ENCODE measurements at places on chromosomes 16 and 17. TPM values are rescaled to one million over a fixed set of nuclear protein-coding genes. Genes with fewer than 3 reads are reported as not detected.

Gene TNFSF12
- 4.7 TPM for total RNA-seq

Gene RNF222
- not detected for total RNA-seq

Gene TEKT1
- total RNA-seq = not detected

Gene SLC47A1
- total RNA-seq = 0.52 TPM

Gene KRT36
- total RNA-seq = not detected

Measured in skeletal muscle tissue (tissue), 5 donors.